NCI-H1092 (cell line): ENCODE measurements at places on chromosomes 5 and 9.

- DNase-seq = no peak
These were observed 10.7 kb downstream of the OR1L8 start for GRCh38 chr9:122572456-122572855.

- DNase-seq = no peak
These were observed 5.8 kb upstream of the TRIM41 start for GRCh38 chr5:181217111-181217802.

DNA sequence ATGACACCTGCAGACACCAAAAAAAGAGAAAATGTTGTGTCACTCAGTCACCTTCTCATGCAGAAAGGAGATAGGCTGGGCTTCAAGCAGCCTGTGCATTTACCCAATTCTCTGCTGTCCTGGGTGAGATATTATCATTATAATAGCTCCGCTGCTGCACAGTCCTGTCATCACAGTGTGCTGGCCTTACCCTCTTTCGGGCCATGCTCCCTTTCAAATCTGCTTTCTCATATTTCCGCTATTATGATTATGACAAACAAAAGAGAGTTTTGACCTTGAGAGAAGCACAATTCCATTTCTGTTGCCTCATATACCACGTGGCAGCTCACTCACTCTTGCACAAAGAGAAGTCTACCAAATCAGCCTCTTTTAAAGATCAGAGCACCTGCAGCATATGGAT is 1350.1 kb upstream of the ACO1 start:
- DNase-seq = peak; percentile 64

GRCh38 chr5:173016598-173017046 is 33.1 kb downstream of the ATP6V0E1 start:
- DNase-seq = no peak

DNA sequence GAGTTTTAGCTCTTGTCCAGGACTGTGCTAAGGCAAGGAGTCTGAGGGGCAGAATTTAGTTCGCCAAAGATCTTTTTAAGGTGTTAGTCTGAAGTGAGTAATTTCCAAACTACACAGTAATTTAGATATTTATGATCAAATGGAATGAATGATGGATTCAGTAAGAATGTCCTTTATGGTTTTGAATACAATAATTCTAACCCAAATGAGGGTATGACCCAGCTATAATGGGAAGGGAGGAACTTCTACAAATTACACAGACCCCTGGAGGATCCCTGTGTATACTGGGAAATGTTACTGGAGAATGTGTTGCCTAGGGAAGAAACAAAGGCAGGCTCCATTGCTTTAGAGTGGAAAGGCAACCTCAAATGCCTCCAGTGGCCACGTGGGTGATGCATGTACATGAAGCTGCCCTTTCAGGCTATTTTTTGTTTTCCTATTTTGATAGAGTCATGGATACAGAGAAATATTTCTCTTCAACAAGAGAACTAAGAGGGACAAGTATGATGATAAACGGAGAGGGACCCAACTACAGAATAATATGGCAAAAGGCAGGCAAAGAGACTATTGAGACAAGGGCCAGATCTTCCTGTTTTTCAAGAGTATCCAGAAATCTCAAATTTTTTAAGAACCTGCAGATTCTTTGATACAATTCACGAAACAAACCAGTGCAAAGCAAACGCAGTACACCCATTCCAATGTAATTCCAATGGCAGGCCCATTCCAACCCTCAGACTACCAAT is 25.4 kb downstream of the SLC1A3 start:
- DNase-seq = no peak

- no peak for DNase-seq
These were observed 254.1 kb downstream of the FSTL4 start for GRCh38 chr5:133358271-133358670.

DNA sequence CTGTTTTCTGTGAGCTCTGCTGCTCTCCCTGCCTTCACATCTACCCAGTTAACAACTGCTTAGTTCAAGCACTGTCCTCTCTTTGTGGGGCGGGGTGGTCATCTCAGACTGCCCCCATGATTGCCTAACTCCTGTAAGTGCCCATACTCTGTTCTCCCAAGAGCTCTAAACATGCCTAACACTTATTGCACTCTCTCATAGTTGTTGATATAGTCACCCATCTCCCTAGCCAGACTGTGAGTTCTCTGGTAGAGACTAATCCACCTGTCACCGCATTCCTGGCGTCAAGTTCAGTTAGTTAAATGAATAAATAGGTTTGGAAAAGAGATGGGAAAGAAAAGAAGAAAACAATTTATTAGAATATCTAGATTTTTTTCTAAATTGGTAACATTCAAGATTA is 18.3 kb upstream of the MUSK start:
- no peak for DNase-seq

DNA sequence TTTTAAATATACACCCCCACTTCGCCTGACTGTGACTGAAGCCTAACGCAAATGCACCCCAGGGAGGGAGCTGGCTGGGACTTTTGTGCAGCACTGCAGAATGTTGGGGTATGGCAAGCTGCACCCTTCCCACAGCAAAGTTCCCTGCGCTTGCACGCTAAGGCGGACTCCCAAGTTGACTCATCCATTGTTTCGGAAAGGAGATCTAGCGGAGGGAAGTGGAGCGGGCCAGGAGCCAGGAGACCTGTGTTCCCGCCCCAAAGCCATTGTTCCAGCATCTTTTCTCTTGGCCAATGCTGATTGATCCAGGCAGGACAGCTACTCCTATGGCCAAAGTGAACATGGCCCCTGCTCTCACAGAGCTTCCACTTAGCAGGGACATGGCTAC is 202.9 kb downstream of the AOPEP start:
- DNase-seq = no peak

DNA sequence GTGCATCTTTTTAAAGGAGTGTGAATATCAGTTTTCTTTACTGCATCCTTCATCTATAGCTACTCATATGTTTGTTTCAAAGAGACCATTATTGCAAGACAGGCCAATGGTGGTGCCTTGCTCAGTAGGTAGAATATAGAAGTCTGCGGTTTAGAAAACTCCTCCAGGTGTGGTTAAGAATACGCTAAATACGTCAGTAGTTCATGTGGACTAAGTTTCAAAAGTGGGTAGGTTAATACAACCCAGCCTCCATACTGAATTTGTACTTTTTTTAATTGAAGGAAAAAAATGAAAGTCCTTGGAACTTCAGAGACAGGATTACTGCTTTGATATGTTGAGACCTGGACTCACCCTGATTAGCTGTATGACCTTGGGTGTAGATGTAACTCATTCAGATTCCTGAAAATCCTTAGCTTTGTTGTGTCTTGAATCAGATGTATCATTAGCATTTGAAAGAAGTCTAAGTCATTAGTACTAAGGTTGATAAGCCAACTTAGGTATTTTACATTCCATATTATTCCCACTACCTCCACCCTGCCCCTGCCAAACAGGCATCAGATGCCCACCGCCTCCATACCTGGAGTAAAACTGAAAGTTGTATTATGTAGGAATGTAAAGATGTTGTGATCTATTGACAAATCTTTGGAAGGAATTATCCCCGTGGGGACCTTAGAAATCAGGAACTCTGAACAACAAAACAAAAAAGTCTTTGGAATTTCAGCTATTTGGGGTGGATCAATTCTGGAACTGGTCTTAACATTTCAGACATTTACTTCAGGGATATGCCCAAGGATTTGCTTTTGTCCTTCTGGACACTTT is 6.1 kb downstream of the BASP1 start:
- no peak for DNase-seq

GRCh38 chr5:16539169-16539666 is 73.6 kb upstream of the ZNF622 start:
- no peak for DNase-seq

GRCh38 chr5:8333485-8333884 is 464.5 kb downstream of the MTRR start:
- no peak for DNase-seq

DNA sequence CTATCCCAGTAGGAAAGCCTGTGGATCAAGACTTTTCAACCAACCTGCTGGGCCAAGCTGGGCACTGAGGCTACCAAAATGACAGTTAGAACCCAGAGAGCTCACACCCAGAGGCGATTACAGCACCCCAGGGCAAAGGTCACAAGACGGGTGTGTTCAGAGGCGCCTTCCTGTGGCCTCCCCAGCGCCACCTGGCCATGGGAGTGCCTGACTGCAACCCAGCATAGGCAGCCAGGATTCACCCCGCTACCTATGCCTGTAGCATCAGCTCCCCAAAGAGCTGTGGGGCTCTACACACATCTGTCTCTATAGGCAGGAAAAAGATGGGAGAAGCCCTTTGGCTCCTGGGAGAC is 33.5 kb downstream of the PDGFRB start:
- no peak for DNase-seq

DNA sequence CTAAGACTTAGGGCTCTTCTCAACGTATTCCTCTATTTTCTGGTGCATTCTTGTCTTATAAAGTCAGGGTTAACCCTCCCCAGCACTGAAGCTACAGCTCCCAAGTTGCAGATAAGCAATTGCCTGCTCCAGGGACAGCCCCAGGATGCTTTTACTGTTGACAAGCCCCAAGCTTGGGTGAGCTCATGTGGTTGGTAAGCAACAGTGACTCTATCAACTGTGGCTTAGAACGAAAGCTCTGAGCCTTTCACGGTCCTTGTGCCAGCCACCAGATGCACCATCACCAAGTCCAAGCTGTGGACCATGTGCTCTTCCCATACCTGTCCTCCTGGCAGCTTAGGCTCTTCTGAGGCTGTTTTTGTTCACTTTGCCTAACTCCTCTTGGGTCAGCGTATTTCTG is 13.5 kb downstream of the ADRB2 start:
- DNase-seq = no peak

DNA sequence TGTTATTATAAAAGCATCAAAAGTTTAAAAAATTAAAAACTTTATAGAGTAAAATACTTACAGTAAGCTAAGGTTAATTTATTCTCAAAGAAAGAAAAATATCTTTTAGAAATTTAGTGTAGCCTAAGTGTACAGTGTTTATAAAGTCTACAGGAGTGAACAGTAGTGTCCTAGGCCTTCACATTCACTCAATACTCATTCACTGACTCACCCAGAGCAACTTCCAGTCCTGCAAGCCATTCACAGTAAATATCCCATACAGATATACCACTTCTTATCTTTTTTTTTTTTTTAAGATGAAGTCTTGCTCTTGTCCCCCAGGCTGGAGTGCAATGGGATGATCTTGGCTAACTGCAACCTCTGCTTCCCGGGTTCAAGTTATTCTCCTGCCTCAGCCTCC is 73.1 kb upstream of the FST start:
- no peak for DNase-seq

DNA sequence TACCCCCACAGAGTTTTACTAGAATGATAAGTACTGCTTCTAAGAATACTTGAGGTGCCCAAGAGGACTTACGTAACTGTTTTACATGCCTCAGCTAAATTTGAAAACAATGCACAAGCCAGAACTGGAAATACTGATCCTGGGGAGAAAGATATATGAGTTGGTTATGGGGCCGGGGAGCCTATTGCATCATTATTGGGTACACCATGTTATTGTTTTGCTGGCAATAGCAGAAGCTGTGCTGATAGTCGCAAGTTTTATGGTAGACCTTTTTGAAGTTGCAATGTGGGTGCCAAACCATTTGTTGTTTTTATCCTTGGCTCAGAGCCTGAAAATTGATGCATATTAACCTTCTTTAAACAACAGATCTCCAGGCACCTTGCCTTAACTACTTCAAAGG is 108.4 kb upstream of the DHFR start:
- DNase-seq = no peak

- no peak for DNase-seq
These were observed 8.1 kb downstream of the LAMC3 start for GRCh38 chr9:131017067-131017466.

GRCh38 chr5:147037515-147038205 is 159.1 kb upstream of the PPP2R2B start:
- no peak for DNase-seq

DNA sequence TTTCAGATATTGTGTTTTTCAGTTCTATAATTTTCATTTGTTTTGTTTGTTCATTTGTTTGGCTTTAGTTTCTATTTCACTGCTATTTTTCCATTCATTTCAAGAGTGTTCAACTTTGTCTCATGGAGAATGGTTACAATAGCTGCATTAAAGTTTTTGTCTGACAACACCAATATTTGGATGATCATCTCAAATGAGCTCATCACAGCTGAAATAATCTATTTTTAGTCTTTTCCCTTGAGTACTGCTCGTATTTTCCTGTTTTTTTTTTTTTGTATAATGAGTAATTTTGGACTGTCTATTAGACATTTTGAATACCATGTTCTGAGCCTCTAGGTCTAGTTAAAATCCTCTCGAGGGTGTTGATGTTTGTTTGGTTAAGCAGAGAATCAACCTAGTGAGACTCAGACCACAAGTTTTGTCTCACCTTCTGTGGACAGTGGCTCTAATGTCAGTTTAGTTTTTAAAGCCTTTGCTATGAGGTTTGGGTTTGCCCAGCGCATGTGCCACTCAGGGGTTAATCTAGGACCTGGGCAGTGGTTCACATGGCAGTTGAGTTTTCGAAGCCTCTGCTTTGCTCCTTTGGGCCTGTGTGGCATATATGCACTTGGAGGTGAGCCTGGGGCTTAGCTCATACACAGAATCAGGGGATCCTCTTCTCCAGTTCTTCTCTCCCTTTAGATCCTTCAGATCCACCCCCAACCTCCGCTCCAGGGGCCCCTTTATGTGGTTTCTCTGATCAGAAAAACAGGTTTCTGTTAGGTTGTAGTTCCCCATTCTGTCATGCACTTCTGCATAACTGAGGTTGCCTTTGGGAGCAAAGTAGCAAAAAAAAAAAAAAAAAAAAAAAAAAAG is 79.8 kb downstream of the ARSB start:
- no peak for DNase-seq

- DNase-seq = peak; percentile 47
These were observed 739 bp downstream of the C9orf72 start for GRCh38 chr9:27572566-27572917.

DNA sequence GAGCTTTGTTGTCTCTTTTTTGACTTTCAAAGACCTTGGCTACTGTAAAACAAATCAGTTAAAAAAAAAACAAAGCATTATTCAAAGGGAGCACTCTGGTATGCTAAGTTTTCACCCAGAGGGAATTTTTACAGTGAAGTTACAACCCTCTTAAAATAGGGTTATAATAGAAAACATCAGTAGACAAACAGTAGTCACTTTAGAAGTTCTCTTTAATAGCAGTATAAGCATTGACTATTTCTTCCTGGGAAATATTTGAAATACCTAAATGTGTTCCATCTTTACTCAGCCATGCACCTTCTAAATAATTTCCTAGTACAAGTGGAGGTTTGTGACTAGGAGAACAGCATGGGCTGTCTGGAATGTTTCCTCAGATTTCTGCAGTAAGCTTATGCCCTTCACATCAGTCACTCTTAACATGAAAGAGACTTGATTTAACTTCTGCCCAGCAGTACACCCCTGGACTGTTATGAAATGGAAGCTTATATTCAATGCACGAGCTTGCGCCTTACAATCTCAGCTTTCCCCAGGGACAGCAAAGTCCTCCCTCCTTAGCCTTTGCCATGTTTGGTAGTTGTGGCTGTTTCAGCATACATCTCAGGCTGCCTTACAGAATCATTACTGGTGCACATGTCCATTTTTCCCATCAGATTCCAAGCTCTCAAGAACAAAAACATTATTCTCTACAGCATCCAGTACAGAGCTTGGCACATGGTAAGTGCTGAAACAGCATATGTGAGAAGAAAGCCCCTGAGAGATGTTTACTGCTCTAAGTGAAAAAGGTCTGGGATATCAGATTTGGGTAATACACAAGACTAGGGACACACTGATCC is 191.5 kb downstream of the ZNF608 start:
- no peak for DNase-seq

GRCh38 chr5:32908641-32909040 is 197.5 kb downstream of the NPR3 start:
- no peak for DNase-seq

- DNase-seq = no peak
These were observed 31.2 kb upstream of the CLPTM1L start for GRCh38 chr5:1375871-1376810.

- no peak for DNase-seq
These were observed 94.2 kb upstream of the ANKH start for GRCh38 chr5:14965815-14966214.

- no peak for DNase-seq
These were observed 109.0 kb upstream of the SMC2 start for GRCh38 chr9:103985077-103985476.
